ENCODE measurements at places on chromosomes 12 and 14. TPM values are rescaled to one million over a fixed set of nuclear protein-coding genes. Genes with fewer than 3 reads are reported as not detected.

DNA sequence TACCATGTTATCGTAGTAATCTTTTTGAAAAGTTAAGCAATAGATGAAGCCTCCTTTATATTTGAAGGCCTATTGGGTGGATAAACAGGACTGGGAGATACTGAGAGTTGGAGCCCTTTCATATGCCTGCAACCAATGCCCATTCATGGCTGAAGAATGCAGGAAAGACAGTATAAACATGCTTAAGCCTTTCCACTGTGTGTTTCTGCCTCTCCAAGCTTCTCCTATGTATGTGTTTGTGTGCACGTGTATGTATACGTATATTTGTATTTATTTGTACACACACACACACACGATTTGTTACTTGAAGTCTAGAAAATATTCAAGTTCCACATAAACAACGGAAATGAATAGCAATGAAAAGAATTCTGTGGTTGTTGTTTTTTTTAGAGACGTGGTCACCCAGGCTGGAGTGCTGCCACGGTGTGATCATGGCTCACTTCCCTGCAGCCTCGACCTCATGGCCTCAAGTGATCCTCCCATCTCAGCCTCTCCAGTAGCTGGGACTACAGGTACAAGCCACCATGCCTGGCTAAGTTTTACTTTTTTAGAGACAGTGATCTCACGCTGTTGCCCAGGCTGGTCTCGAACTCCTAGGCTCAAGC is 1453.5 kb downstream of the AACS start:
- DNase-seq = peak; percentile 60

DNA sequence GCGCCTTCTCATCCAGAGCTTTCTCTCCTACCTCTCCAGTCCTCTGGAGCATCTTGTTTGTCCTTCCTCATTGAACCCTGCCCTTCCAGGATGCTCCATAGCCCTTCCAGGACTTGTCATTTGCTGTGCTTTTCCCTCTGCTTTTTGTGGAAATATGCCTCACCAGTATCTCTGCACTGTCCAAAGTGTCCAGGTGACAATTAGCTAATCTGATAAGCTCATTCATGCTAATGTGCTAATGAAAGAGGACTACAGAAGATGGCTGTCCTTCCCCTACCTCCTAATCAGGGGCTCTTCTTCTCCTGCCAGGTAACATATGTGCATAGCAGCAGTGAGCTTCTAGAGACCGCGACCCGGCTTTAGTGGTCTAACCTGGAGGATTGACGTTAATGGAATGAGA is 58.4 kb upstream of the OTX2 start:
- no peak for DNase-seq

DNA sequence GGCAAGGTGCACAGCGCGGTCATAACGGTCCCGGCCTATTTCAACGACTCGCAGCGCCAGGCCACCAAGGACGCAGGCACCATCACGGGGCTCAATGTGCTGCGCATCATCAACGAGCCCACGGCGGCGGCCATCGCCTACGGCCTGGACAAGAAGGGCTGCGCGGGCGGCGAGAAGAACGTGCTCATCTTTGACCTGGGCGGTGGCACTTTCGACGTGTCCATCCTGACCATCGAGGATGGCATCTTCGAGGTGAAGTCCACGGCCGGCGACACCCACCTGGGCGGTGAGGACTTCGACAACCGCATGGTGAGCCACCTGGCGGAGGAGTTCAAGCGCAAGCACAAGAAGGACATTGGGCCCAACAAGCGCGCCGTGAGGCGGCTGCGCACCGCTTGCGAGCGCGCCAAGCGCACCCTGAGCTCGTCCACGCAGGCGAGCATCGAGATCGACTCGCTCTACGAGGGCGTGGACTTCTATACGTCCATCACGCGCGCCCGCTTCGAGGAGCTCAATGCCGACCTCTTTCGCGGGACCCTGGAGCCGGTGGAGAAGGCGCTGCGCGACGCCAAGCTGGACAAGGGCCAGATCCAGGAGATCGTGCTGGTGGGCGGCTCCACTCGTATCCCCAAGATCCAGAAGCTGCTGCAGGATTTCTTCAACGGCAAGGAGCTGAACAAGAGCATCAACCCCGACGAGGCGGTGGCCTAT is 875 bp downstream of the HSPA2 start:
- DNase-seq = no peak

- DNase-seq = no peak
Measured at GRCh38 chr14:68471029-68471963, 321.6 kb downstream of the ZFP36L1 start.

GRCh38 chr12:55729819-55730818 is 1.3 kb upstream of the CD63 start:
- peak; percentile 71 for DNase-seq

DNA sequence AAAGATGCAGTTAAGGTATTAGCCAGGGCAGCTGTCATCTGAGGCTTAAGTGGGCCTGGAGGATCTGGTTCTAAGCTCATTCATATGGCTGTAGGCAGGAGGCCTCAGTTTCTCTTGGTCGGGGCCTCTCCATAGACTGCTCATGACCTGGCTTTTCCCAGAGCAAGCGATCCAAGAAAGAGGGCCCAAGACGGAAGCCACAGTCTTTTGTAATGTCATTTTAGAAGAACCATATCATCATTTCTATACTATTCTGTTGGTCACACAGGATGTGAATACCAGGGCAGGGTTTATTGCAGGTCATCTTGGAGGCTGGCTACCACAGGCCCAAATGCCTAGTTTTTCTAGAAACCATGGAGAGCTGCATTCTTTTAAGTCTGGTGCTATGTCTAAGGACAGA is 47.7 kb downstream of the GNG2 start:
- no peak for DNase-seq

DNA sequence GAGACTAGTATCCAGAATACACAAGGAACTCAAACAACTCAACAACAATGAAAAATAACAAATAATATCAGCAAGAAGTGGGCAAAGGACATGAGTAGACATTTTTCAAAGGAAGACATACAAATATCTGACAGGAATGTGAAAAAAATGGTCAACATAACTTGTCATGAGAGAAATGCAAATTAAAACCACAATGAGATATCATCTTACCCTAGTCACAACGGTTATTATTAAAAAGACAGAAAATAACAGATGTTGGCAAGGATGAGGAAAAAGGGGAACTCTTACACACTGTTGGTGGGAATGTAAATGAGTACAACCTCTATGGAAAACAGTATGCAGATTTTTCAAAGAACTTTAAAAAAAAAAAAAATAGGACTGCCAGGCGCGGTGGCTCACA is 20.4 kb downstream of the VWF start:
- peak; percentile 29 for DNase-seq

GRCh38 chr14:99937475-99938244 is 127.6 kb upstream of the EVL start:
- no peak for DNase-seq

DNA sequence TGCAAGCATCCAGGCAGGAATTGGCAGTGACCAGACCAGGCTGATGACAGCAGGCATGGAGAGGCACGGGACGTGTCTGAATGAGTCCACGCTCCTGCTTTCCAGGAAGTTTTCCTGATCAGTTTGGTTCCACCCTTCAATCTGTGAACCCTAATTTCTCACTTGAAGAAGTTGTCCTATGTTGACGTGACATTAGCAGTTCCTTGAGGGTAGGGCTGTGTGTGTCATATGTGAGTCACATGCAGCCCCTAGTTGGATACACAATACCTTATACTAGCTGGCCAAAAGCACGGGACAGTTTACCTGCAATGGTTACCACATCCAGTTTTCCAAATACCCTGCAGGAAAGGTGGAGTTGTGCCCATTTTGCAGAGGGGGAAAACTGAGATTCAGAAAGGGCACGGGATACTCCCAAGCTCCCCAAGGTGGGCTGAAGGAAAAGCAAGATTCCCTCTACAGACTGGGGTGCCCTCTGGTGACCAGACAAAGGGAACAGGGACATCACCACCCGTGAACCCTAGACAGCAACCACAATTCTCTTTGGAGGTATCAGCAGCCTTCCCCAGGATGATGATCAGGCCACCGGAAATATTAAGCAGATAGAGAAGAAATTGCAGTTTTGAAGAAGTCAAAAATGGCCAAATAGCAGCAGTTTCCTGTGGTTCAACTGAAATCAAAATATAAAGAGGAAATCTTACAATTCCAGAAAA is 194.5 kb downstream of the PHETA1 start:
- DNase-seq = no peak

- DNase-seq = no peak
Measured at GRCh38 chr14:100213587-100213955, 25.4 kb upstream of the YY1 start.

DNA sequence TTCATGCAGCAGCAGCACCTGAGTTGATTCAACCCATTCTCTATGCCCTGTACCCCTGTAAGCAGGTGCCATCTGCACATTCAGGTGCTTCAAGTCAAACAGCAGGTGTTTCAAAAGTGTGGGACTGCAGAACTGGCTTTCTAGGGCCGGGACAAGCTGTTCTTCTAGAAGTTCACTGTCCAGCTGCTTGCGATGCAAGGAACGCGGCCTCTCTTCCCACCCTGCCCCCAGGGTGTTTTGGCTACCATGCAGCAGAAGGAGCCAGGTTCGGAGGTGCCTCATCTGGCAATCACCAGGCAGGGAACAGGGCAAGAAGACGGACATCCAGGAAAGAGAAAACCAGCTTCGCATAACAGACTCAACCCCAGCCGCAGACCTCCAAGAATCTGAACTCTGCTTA is 35.2 kb downstream of the TMEM132D start:
- peak; percentile 16 for DNase-seq

- no peak for DNase-seq
Measured at GRCh38 chr12:20370866-20371519, 2.7 kb downstream of the PDE3A start.

GRCh38 chr14:27090716-27091115 is 492.9 kb upstream of the NOVA1 start:
- no peak for DNase-seq

DNA sequence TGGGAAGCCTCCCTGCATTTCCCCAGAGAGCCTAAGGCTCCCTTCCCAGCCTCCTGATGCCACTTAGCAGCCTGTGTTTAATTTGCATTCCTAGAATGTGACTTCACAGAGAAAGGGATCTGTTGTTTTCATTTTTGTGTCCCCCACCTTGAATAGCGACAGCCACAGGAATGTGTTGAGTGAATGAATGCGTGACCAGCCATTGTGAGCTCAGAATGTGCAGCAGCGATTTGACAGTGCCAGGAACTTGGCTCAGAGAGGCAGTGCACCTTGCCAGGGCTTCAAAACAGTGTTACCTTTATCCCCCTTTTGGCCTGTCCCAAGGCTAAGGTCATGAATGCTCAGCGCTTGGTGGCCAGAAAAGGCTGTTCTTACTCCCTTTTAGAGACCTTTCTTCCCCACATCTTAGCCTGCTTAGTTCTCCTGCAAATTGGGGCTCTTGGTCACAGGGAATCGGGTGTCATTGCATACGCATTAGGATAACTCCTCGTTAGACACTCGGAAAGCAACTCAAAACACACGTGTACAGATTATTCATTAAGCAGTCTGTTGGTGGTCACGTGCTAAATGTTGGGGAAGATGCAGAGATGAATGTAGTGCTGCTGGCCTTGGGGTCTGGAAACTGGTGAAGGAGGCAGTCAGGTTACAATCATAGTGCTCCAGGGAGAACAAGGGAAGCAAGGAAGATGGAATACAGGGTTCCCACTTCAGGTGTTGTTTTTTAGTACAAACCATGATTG is 9.8 kb downstream of the NTF3 start:
- peak; percentile 78 for DNase-seq

DNA sequence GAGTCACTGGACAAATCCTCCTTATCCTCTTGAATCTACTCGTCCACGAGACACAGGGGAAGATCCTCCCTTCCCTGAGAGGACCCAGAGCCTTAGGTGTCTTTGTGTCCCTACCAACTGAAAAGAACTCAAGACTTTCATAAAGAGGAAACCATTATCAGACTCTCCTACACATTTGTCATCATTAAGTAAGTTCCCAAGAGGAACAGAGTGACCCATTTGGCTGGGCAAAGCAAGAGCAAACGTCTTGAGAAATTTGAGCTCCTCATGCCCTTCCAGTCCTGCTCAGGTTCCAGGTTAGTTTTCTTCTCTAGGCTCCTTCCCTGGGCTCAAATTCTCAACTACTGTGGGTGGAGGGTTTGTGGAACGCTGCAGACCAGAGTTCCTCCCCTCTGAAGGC is 5.7 kb downstream of the MLF2 start:
- DNase-seq = no peak

GRCh38 chr14:37678916-37679315 is 83.5 kb downstream of the TTC6 start:
- no peak for DNase-seq

- peak; percentile 10 for DNase-seq
Measured at GRCh38 chr12:83823386-83824045, 1089.1 kb downstream of the SLC6A15 start.

DNA sequence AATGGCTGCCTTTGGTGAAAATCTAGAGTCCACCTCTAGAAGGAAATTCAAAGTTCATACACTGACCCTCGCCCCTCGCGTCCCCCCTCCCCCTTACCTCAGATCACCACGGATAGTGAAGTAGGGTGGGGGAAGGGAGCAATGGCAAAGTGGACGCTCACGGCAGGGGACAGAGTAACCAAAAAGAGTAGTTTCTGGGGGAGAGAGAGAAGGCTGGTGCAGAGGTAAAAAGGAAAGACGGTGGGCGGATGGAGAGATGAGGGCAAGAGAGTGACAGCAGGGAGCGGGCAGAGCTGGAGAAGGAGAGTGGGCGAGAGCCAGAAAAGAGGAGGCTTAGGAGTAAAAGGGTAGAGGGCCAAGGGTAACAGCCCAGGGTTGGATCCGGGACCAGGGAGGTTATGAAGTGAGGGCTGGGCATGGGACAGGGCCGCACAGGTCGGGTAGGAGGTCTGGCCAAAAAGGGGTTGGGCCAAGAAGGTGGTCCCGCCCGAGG is 423 bp downstream of the ALDH6A1 start:
- DNase-seq = no peak

- DNase-seq = peak; percentile 48
Measured at GRCh38 chr12:29428633-29429032, 47.7 kb upstream of the ERGIC2 start.

Gene COX8C
- total RNA-seq = not detected

Gene OASL
- 3.0 TPM for total RNA-seq

Gene DGKA
- 16.9 TPM for total RNA-seq

Gene ACSM4
- total RNA-seq = not detected

Gene IFT43
- 41.6 TPM for total RNA-seq

Gene TMEM106C
- total RNA-seq = 237 TPM

Gene NANOG
- not detected for total RNA-seq

Gene ANO2
- 2.1 TPM for total RNA-seq

Gene PSMA3
- 215 TPM for total RNA-seq

Gene TTC9
- not detected for total RNA-seq

Gene OR4E2
- not detected for total RNA-seq

Gene CNIH1
- 157 TPM for total RNA-seq

Data from RPMI7951 (cell line).